ENCODE measurements at places on chromosomes 7 and 10.
A peak's percentile ranks its signal among the peaks of the same experiment; 100 is the strongest.

- DNase-seq: no peak
Observed at GRCh38 chr7:24899905-24900304, 80.1 kb downstream of the OSBPL3 start.

DNA sequence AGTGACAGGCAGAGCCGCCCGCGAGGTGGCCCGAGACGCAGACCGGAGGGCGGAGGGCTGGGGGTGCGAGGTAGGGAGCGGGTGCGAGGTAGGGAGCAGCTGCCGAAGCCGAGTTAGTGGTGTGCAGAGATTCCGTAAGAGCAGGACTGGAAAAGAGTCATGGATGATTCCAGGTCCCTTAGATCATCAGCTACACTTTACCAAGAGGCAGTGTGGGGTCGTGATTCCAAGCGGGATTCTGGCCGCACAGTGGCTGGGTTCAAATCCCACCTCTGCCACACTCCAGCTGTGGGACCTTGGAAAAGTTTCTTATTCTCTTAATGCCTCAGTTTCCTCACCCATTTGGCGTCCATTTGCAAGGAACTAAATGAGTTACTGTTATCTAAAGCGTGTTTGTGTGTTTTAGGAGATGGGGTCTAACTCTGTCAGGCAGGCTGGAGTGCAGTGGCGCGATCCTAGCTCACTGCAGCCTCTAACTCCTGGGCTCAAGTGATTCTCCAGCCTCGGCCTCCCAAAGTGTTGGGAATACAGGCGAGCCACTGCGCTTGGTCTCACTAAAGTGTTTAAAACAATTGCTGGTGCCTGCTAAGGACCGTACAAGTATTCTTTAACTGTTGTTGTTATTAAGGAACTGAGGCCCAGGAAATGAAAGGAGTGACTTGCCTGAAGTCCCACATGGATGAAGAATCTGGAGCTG, 1.1 kb downstream of the NDUFB2 start:
- no peak for DNase-seq

GRCh38 chr10:63767138-63767801, 246.1 kb downstream of the REEP3 start:
- DNase-seq: no peak

DNA sequence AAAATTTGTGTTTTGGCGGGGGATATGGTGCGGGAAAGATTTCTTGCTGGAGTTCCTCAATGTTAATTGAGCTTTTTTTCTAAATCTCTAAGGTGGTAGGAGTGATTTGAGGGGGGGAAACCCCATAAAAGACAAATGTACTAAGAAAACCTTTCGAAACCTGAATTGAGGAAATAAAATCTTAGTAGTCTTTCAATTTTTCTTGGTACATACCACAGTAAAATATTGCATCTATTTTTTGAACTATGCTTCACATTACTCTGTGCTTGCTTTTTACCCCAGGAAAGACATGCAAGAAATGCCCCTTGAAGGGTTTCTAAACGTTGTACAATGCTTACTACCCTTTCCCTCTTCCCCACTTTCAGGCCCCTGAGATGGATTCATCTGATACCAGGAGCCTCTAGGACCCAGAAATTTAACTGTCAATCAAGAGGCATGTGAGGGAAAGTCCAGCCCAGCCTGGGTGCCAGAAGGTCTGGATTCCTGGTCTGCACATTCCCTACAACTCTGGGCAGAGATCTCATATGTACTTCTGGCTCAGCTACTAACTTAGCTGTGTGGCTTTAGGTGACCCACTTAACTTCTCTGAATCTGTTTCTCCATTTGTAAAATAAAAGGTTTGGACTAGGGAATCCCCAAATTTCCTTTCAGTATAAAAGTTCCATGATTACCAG, 5.8 kb upstream of the PDCD4 start:
- no peak for DNase-seq

DNA sequence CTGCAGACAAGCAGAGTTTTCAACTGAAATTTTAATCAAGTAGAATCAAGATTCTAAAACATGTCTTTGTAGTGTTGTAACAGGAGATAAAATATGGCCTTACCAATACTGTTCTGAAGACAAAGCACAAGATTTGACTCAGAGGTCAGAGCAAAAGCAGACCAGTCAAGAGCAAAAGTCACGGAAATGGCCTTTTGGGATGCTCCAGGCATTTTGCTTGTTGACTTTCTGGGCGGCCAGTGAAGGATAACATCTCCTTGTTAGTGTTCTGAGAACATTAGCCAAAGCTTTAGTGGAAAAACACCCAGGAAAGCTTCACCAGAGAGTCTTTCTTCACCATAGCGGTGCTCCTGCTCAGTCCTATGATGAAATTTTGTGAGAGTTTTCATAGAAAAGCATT, 590.6 kb downstream of the ARL4A start:
- no peak for DNase-seq

GRCh38 chr10:7789390-7789789, 1.4 kb downstream of the ATP5F1C start:
- no peak for DNase-seq

DNA sequence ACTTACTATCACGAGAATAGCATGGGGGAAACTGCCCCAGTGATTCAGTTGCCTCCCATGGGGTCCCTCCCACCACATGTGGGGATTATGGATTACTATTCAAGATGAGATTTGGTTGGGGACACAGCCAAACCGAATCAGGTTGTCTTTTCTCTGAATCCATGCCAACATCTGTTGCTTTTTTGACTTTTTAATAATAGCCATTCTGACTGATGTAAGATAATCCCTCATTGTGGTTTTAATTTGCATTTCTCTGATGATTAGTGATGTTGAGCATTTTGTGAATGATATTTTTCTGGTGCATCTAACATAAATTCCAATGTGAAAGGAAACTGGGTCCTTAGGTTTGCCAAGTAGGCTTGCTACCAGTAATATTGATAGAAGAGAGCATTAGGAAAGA, 69.0 kb upstream of the ARHGAP21 start:
- DNase-seq: no peak

GRCh38 chr7:6026011-6026819, 5.0 kb upstream of the ANKRD61 start:
- DNase-seq: no peak

DNA sequence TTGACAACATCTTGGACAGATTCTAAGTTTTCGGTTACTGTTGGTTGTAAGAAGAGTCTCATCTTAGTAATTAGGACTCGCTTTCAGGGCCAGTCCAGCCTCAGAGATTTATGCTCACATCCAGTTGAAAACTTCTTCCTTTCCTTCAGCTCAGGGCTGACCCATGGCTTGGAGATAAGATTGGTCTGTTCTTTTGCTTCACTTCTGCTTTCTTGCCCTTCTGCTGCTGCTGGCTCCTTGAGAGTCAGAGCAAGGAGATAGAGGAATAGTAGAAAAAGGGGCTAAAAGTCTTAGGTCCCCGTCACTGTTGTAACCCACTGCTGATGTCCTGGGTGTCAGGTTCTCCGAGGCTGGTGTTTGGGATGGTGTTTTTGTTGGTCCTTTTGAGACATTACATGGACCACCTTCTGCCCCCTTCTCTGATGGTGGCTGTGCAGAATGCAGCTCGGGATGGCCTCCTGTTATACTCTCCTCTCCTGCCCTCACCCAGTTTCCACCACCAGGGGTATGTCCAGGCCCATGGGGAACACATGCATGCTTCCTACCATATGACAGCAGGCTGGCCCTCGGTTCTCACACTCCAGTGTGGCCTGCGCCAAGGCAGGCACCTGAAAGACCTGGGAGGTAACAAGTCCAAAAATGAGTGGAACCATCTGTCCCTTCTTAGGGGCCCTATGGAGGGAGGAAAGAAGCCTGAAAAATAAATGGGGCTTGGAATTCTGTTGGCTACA, 67.8 kb upstream of the PCBD1 start:
- DNase-seq: no peak

DNA sequence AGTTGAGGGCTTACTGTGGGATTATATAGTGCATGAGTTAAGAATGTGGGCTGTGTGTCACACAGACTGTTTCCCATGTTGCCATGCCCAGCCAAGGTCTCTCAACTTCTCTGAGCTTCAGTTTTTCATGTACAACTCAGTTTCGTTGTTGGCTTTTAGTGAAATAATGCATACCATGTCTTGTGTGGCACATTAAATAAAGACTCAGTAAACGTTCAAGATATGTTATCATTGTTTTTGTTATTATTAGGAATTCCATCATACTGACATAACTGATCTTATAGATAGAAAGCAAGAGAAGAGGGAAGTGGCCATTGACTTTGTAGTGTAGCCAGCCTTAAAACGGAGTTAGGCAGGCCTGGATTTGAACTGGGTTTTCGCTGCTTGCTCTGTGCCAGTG, 2.9 kb downstream of the CDK14 start:
- no peak for DNase-seq

DNA sequence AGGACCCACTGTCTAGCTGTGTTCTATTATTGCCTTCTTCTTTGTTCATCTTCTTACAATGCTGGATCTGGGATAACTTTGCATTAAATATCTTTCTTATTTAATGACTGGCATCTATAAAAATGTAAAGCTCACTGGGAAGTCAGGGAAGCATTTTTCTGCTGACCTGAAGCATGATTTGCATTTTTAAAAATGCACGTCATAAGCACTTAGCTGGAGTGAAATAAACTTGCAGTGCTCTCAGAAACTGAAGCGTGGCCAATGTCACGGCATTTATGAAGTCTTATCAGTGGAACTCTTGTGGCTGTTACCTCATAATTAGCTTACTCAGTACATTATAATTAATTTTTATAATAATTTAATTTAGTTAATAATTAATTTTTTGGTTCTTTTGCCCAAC, 59.1 kb downstream of the FRMD4A start:
- DNase-seq: no peak

GRCh38 chr7:218896-219580, 26.7 kb downstream of the FAM20C start:
- no peak for DNase-seq

DNA sequence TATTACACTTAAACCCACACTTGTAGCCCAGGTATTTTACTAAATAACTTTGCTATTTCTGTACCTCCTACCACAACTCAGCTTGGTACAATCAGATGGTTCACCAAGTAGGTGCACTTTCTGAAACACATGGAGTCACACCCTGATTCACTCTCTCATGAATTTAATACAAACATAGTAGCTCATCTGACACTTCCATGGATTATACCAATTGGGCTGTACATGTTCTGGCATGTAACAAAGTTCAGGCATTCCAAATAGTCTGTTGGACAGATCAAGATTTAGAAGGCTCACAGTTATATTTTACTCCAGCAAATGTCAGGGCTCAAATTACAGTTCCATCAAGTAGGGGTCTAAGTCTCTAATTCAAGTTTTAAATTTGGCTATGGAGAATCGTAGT, 62.2 kb upstream of the RNF148 start:
- no peak for DNase-seq

DNA sequence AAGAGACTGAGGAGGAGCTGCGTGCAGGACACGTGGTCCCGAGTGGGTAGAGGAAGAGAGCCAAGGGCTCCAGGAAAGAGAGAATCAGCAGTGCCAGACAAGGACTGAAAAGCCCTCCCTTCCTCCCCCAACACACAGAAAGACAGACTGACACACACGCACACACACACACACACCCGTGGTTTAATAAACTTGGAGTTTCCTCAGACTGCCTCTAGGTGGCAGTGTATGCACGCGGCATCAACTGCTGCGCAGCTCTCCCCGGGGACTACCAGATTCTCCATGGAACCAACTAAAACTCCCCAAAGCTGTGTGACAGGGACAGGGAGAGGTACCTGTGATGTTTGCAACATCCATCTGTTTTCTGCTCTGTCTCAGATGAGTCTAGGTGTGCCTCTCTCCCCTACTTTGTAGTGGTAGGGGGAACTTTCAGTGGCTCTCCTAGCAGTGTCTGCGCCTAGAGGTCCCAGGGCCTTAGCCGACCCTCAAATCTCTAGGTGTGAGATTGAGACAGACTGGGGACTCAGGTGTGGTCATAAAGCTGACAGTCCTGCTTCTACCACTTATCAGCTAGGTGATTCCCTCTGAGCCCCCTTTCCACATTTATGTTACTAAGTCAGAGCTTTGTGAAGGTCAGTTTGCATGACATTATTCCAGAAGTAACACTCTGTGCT, 9.3 kb upstream of the TSPAN14 start:
- DNase-seq: peak; percentile 86

GRCh38 chr10:70578371-70578947, 24.1 kb downstream of the PRF1 start:
- DNase-seq: no peak

DNA sequence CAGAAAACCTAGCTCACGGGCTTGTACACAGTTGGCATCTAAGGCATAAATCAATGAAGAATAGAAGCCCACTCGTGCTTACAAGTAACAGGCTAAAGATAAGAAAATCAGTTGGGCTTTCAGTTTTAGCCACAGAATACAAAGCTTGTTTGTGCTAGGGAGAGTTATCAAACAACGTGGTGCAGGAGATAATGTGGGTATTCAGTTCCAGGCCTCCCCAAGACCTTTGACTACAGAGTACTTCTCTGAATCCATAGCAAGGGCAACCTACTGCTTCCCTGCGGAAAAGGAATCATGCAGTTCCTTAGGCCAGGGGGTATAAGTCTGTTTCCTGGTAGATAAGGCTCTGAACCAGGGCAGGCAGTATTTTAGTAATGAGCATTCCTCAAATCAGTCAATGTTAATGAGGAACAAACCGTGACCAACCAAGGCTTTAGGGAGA, 219.5 kb upstream of the CSTF2T start:
- DNase-seq: no peak

GRCh38 chr10:47364366-47364765, 16.2 kb downstream of the RBP3 start:
- DNase-seq: no peak

GRCh38 chr10:3220853-3221252, 48.3 kb upstream of the PITRM1 start:
- DNase-seq: no peak

DNA sequence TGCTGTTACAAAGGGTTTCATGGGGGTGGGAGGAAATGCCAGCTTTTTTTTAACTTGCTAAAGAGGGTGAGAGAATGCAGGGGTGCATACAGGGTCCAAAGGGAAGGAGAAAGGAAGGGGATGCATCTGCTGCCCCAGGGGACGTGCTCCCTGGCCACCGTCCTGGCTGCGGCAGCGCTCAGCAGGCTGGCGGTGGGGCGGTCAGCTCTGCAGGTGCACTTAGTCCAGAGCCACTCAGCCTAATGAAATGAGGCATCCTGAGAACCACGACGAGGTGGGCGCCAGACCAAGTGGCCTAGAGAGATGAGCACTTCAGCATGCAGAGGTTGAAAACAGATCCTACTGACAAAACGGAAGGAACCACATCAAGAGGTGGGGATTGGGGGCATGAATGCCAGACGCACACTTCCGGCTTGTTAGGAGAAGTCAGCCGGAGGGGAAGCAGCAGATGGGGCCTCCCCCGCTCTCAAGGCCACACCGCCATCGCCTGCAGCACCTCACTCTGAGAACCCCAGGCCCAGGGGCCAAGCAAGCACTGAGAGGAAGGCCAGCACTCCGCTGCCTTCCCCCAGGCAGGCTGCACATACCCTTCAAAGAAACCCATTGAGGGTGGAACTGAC, 94.5 kb downstream of the MAD1L1 start:
- DNase-seq: no peak

DNA sequence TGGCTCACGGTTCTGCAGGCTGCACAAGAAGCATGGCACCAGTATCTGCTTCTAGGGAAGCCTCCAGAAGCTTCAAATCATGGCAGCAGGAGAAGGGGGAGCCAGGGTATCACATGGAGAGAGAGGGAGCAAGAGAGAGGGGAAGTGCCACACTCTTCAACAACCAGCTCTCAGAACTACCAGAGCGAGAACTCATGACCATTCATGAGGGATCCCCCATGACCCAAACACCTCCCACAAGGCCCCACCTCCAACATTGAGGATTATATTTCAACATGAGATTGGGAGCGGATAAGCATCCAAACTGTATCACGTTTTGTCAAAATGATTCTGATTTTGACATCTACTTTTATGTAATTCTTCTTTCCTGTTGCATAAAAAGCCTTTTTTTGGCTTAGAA, 38.5 kb downstream of the CREM start:
- no peak for DNase-seq

- no peak for DNase-seq
Observed at GRCh38 chr10:33706191-33706590, 371.7 kb upstream of the NRP1 start.

Data from caudate nucleus (tissue), 63 donors.